ENCODE measurements at places on chromosomes 12 and 14.
A peak's percentile ranks its signal among the peaks of the same experiment; 100 is the strongest.

DNA sequence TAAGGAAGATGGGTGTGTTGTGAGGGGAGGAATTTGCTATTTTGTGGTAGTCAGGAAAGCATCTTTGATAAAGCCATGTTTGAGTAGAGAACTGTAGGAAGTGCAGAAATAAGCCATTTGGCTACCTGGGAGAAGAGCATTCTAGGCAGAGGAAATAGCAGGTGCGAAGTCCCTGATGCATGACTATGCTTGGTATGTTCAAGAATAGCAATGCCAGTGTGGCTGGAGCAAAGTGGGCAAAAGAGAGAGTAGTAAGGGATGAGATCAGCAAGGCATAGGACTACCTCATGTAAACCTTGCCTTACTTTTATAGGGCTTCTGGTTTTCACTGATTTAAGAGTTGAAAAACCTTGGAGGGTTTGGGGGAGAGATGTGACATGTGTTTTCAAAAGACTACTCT, 365.5 kb upstream of the GARIN6 start:
- DNase-seq, result no peak

DNA sequence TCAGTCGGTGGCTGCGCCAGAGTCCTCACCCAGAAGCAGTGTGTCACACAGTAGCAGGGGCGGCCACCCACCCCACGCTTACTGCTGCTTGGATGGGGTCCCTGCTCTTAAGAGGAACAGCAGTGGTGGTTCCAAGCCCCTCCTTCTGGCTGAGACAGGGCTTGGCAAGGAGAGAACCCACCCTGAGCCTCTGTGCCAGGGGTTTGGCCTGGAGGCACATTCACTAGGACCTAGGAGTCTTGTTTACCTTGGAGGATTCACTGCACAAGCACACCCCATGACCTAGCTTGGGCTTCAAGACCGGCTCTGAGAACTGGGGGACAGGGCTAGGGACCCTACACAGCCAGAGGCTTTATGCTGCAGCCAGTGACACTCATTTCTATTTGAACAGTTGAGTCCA, 78.6 kb downstream of the NT5DC3 start:
- no peak for DNase-seq

DNA sequence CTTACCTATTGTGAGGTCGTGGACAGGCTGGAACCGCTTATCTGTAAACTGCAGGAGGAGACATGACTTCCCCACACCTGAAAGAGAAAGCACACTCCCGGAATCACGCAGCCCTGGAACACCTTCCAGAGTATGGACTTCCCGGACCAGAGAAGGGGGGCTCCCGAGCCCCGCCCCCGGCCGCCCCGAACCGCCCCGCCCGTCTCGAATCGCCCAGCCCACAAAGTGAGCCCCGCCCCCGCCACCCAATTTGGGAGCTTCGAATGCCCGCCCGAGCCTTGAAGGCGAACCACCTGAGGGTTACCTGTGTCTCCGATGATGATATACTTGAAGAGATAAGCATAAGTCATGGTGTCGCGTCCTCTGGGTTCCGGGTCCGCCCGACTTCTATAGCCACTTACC, 235 bp downstream of the RAB2B start:
- DNase-seq, result peak; percentile 79

DNA sequence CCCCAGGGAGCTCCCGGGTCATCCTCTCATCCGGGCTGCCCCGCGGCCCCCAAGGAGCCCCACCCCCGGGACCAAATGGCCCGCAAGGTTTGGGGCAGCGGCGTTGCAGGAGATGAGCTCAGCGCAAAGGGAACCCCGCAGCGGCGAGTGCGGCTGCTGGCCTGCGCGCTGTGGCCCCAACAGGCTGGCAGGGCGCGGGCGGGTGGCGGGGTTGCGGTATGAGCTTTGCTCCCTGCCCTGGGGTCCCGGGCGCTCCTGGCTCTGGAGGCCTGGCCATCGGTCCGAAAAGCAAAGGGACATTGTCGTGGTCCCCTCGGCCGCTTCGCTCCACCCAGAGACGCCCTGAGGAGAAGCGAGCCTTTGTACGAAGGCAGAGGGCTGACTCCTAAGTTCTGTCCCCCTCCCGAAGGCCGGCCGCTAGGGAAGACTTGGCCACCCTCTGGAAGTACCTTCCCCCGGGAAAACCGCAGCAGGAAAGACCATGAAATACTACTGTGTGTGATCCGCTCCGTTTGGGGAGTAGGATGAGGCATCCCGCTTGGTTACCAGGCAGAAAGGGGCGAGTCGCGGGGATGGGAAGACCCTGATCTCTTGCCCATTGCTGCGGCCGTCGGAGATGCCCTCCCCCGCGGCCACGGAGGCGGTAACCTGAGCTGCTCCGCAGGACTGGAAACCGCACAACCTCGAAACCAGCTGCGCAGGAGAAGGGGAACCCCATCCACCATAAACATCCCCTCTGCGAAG, 620 bp upstream of the NID2 start:
- peak; percentile 71 for DNase-seq

- DNase-seq, result peak; percentile 95
These were observed 316.4 kb downstream of the ZFP36L1 start for GRCh38 chr14:68476212-68477109.

GRCh38 chr14:100882026-100882967, 21.2 kb downstream of the RTL1 start:
- DNase-seq, result no peak

GRCh38 chr14:67311868-67312267, 47.7 kb downstream of the ATP6V1D start:
- DNase-seq, result no peak

DNA sequence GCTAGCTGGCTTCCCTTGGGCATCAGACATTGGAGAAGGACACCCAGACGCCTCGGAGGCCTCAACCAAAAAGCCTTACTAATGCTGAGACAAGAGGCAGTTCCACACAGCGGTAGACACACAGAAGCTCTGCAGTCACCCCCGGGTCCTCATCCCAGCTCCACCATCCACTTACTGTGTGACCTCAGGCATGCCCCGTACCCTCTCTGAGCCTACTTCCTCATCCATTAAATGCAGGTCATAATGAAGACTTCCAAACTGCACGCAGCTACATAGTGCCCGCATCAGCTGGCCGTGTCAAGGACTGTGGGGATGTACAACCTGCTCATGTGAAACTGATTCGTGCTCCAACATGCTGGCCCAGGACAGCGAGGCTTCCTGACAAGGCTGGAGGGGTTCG, 72.3 kb downstream of the KDM2B start:
- DNase-seq, result no peak

GRCh38 chr12:51323317-51323960, 535 bp downstream of the BIN2 start:
- no peak for DNase-seq

DNA sequence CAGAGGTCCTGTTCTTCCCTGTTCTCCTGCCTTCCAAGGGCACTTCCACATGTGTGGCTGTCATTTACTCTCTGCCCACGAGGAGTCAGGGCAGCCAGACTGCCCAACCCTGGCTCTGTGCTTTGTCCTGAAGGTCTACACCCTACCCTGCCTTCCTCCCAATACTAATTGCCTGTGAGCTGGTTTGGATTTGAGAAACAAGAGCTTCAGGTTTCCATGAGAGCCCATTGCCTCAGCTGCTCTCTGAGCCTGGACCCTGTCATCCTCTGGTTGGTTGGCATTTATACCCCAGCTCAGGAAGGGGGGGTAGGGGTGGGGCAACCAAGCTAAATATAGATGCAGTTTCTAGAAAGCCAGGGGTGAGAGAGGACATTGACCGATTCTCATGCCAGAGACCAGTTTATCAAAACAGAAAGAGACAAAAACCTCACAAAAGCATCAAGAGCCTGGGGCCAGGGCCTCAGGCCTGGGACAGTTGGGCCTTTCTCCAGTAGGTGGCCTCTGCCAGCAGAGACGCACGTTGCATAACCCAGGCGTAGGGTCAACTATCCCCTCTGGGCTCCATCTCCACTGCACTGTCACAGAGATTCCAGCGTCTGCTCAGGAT, 34.5 kb downstream of the VDR start:
- DNase-seq, result peak; percentile 64

- DNase-seq, result peak; percentile 61
These were observed 57.6 kb upstream of the OTOGL start for GRCh38 chr12:80041692-80042091.

DNA sequence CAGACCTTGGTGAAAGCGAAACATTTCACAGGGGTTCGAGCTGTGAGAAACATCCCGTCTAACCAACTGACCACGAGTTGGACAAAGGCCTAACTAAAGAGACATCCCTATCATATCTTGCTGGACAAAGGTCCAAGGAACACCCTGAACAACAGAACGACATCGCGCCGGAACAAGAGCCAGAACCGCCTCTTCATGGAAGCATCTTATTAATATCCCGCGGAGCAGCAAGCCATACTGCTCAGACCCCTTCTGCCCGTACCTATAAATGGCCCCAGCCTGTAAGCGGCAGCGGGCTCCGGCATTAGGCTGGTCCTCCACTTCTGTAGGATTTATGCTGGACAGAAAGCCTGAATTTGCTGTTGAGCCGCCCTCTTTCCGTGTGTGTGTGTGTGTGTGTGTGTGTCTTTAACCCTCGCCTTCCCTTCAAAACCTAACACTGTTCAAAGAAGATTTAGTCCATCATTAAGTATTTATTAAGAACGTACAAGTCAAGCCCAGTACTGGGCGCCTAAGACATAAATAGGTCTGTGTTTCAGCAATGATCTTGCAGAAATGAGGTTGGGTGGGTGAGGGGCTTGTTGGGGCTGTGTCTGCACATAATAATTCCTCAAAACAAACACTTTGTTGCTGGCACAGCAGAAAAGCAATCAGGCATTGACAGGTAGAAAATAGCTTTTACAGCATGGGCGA, 1.9 kb downstream of the SLC6A15 start:
- peak; percentile 60 for DNase-seq

GRCh38 chr12:66066929-66067523, 63.5 kb downstream of the LLPH start:
- no peak for DNase-seq

Data from ELR (cell line).